ENCODE measurements at places on chromosomes 5 and 9.
A peak's percentile ranks its signal among the peaks of the same experiment; 100 is the strongest.

- peak; percentile 13 for DNase-seq
These were observed 141.0 kb downstream of the CDK5RAP2 start for GRCh38 chr9:120438836-120439546.

- DNase-seq = no peak
These were observed 21.2 kb downstream of the DAPK1 start for GRCh38 chr9:87518702-87519335.

GRCh38 chr9:100099722-100100042 lies 639 bp downstream of the INVS start:
- no peak for DNase-seq

DNA sequence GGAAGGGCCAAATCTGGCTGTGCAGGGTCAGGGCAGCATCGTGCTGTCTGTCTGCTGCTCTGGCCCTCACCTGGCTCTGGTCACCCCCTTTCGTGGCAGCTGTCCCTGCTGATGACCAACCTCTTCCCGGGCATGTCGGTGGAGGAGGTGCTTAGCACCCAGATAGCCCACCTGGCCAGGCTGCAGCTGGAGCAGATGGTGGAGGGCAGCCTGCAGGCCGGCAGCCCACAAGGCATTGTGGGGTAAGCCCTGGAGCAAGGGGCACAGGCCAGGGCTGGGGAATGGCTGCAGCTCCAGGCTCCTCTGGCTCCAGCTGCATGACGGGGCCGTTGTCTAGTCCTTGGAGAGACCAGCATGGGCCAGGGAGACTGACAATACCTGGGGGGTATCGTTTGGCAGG lies 8.2 kb downstream of the TOR2A start:
- no peak for DNase-seq

- DNase-seq = no peak
These were observed 498.8 kb upstream of the ZNF608 start for GRCh38 chr5:125245216-125245615.

- DNase-seq = no peak
These were observed 60.6 kb upstream of the AFAP1L1 start for GRCh38 chr5:149210968-149211490.

DNA sequence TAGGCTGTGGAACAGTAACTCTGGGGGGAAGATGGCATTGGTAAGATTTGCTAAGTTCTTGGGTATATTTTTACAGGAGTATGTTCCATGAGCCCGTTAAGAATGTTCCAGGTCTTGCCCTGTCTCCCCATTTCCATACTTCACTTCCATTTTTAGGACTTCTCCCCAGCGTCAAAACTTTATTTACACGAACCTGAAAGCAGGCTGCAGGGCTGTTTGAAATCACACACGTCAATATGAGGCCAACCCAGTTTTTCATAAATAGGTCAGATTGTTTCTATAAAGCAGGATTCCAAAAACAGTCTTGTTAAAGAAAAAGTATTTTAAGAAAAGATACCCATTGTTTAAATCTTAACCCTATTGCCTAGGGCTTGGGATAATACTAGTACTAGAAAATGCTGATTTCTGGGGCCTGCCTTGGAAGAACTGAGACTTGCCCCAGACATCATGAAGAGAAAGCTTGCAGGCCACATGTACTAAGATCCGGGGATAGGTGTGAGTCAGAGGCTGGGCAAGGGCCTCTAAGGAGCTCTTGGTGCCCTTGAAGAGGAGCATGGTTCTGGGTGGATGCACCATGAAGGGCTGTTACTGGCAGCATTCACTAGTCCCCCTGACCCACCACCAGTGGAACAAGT lies 24.2 kb downstream of the TRIO start:
- peak; percentile 68 for DNase-seq

DNA sequence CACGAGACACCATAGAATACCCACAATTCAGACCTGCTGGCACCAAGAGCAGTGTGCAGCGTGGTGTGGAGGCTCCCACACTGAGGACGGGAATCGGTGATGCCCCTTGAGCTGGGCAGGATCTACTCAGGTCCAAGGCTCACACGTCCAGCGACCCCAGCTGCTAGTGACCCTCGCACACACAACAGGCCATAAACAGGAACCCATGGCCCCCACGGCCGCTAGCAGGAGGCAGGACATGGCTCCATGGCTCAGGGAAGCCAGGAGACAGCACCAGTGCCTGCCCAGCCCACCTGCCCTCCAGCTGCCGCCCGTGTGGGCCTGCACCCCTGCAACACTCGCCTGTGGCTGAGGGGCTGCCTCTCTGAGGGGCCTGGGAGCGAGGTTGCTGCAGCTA lies 43.4 kb upstream of the SLC9A3 start:
- no peak for DNase-seq

DNA sequence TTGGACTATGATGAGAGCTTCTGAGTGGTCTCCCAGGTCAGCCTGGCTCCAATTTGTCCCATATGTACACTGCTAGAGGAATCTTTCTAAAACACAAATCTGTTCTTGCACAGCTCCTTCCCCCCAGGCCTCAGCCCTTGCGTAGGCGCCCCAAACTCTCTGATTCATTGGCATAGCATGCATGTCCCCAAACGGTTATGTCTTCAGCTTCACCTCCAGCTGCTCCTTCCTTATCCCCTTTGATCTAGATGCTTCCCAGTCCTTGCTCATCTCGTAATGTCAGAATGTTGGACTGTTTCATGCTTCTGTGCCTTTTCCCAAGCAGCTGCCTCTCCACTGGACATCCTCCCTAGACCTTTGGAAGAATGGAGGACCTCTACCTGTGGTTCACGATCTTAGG lies 60.1 kb upstream of the BASP1 start:
- no peak for DNase-seq

GRCh38 chr9:116694785-116695291 lies 7.7 kb downstream of the TRIM32 start:
- no peak for DNase-seq

GRCh38 chr5:60497706-60498500 lies 202.1 kb downstream of the DEPDC1B start:
- peak; percentile 67 for DNase-seq

DNA sequence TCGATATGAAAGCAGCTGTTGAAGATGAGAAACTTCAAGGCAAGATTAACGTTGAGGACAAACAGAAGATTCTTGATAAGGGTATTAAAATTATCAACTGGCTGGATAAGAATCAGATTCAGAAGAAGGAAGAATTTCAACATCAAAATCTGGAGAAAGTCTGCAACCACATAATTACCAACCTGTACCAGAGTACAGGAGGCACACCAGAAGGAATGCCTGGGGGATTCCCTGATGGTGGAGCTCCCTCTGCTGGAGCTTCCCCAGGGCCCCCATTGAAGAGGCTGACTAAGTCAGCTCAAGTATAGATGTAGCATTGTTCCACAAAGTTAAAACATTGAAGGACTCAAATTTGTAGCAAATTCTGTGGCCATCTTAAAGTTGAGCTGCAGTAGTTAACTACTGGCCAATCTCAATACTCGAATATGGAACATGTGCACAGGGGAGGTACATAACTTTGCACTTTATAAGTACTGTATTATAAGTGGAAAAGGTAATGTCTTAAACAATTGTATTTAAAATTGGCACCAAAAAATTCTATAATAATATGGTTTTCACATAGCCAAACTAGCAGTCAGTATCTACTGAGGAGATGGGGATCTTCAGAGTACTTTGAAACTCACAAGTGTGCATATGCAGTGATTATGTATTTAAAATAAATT lies 237.5 kb downstream of the CHSY3 start:
- DNase-seq = peak; percentile 47

DNA sequence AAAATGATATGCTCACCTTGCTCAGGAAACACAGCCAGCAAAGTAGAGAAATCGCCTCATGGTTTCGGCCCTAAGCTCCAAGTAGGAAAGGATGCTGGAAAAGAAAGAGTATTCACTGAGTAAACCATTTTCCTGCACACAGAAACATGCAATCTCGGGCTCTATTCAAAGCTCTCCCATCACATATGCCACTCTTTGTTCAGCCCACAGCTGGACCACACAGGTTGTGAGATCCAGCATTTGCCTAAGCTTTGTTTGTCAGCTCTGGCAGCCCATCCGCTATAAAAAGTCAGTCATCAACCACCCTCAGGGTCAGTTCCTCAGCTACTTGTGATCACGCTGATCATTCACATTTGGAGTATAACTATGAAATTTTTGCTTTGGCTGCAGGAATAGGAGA lies 96.5 kb upstream of the SMARCA2 start:
- DNase-seq = no peak

GRCh38 chr5:167899490-167900070 lies 391.9 kb upstream of the WWC1 start:
- peak; percentile 73 for DNase-seq

DNA sequence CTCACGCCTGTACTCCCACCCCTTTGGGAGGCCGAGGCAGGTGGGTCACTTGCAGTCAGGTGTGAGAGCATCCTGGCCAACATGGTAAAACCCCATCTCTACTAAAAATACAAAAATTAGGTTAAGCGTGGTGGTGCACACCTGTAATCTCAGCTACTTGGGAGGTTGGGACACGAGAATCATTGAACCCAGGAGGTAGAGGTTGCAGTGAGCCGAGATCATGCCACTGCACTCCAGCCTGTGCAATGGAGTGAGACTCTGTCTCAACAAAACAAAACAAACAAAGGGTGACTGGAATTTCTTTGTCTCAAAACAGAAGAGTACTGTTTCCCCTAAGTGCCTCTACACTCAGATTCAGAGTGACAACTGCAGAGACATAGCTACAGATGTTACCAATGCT lies 116.1 kb downstream of the AP3B1 start:
- DNase-seq = no peak

- DNase-seq = no peak
These were observed 27.5 kb downstream of the SLC46A2 start for GRCh38 chr9:112863214-112863613.

DNA sequence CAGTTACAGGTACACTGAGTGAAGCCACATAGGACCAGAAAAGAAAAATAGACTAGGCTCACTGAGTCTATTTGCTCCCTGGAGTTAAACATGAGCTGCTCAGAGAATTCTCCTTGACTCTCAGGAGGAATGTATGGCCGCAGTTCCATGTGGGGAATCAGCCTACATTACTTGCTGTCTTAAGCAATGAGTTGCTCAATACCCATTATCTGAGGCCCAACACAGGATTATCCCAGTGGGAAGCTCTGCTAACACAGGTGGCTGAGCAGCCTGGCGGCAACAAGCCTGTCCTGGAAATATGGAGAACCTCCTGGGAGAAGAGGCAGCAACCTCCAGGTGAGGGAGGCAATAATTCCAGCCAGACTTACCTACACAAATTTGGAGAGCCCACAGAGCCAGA lies 177.5 kb upstream of the NREP start:
- DNase-seq = no peak

GRCh38 chr5:158466191-158466590 lies 607.2 kb upstream of the CLINT1 start:
- DNase-seq = no peak

- DNase-seq = no peak
These were observed 479.7 kb downstream of the MAN2A1 start for GRCh38 chr5:110169461-110169860.

- peak; percentile 71 for DNase-seq
These were observed 96.8 kb downstream of the ANKRD18B start for GRCh38 chr9:33620738-33621439.

DNA sequence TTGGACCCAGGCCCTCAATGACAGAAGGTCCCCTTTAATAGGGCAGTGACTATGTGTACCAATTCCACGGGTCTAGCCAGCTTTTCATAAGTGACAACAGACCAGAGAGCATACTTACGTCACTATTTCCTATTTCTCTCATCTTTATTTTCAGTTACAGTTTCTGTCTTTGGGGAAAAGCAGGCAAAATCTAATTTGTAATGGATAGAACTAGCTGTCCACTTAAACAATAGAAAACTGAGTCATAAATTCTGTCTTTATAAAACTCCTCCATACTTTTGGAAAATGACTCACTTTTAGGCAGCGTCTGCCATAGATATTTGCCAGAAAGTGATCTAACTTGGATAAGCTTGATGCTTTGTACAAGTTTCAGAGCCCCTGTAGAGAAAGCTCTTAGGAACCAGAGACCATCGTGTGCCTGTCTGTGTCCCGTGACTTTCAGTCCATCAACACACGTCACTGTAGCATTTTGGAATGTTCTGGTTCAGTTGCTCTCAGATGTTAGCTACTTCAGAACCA lies 101.9 kb downstream of the F2RL2 start:
- DNase-seq = peak; percentile 87

DNA sequence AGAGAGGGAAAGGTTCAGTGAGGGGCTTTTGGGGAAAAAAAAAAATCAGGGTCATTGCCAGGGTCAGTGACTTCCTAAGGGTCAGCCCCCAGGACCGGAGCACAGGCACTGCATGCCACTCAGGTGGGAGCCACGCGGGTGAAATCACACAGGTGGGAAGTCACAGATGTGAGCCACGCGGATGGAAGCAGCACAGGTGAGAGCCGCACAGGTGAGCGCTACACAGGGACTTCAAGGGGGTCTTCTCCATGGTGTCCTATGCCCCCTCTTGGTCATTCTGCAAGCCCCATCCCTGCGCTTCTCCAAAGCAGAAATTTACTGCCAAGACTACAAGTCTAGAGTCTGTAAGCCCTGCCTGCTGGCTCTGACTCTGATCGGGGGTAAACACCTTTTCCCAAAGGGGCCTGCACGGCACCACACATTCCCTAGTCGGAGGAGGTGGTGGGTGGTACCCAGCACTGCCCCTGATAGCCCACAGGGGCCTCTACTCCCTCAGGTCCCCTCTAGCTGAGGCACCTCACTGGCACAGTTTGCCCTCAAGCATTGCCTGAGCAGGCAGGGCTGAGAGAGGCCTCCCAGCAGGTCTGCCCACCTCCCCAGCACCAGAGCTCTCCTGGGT lies 18.3 kb upstream of the OBP2B start:
- no peak for DNase-seq

DNA sequence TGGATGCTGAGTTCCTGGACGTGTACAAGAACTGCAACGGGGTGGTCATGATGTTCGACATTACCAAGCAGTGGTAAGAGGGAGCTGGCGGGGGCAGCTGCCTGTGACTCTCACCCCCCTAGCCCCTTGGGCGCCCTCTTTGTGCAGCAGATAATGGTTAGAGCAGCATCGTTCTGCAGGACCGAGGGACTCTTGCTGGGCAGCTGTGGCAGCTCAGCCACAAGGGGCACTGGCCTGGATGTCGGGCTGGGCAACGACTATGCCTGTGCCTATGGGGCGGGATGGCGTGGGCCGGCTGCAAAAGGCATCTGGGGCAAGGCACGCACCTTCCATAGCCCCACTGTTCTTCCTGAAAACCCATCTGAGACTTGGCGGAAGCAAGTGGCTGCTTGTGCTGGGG lies 12.9 kb upstream of the AJM1 start:
- no peak for DNase-seq

GRCh38 chr5:157198277-157198986 lies 17.8 kb downstream of the ITK start:
- DNase-seq = no peak

- peak; percentile 38 for DNase-seq
These were observed 122.4 kb downstream of the SNCAIP start for GRCh38 chr5:122434205-122434970.

- no peak for DNase-seq
These were observed 20.2 kb upstream of the SPDL1 start for GRCh38 chr5:169563369-169563768.

GRCh38 chr5:151196556-151197290 lies 27.2 kb downstream of the CCDC69 start:
- DNase-seq = no peak

- DNase-seq = no peak
These were observed 139.6 kb downstream of the SCAMP1 start for GRCh38 chr5:78500028-78500427.

All from astrocyte of the spinal cord (primary cell).